ENCODE measurements at places on chromosomes 7 and 10. TPM values are rescaled to one million over a fixed set of nuclear protein-coding genes. Genes with fewer than 3 reads are reported as not detected.

Gene SPAG6
- total RNA-seq, result 0.23 TPM

GRCh38 chr7:14020339-14020900, 31.0 kb upstream of the ETV1 start:
- no peak for DNase-seq

GRCh38 chr7:140364819-140365218, 33.5 kb downstream of the SLC37A3 start:
- DNase-seq, result no peak

Gene ASZ1
- not detected for total RNA-seq

DNA sequence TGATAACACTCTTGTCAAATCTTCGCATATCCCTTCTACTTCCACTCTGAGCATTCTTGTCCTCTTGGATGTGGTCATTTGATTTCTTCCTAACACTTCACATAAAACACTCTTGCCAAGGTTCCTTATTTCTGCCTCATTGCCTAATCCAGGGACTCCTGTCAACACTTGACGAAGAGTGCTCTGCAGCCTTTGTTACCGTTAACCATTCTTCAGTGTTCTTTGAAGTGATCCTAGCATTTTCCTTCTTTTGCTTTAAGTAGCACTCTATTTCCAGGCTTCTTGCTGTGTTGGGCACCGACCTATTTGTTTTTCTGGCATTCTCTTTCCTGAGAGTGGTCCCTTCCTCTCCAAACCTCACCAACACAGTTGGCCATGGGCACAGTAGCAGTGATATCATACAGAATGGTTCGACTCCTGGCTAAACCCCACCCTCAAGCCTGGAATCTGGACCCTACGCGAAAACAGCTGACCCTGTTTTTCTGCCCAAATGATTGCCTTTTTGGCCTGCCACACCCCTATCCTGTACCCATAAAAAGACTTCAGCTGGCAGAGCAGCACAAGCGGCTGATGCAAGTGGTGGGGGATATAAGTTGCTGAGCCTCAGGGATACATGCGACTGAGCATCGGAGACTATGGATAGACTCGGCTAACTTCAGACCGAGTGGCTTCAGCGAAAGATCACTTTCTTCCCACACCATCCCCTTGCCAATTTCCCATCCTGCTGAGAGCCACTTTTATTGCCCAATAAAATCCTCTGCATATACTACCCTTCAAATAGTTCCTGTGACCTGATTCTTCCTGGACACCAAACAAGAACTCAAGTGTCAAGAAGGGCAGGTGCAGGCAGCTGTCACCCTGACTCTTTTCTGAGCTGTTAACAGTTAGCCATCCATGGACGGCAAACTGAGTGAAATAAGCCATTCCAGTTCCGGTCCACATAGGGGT, 820.6 kb downstream of the CCSER2 start:
- DNase-seq, result no peak

Measured in mucosa of gallbladder (tissue), 1 donor.